ENCODE measurements at places on chromosomes 2 and 18.

GRCh38 chr2:66460031-66460430, 25.1 kb downstream of the MEIS1 start:
- no peak for DNase-seq

GRCh38 chr2:204353823-204354222, 191.5 kb upstream of the PARD3B start:
- no peak for DNase-seq

- no peak for DNase-seq
These were observed 436.6 kb downstream of the LRATD1 start for GRCh38 chr2:15069149-15069548.

GRCh38 chr2:22893761-22894517, 491.0 kb upstream of the KLHL29 start:
- no peak for DNase-seq

Data from activated T-cell treated with anti-CD3 and anti-CD28 coated beads for 1 hour (primary cell).